ENCODE measurements at places on chromosomes 1 and 21.

DNA sequence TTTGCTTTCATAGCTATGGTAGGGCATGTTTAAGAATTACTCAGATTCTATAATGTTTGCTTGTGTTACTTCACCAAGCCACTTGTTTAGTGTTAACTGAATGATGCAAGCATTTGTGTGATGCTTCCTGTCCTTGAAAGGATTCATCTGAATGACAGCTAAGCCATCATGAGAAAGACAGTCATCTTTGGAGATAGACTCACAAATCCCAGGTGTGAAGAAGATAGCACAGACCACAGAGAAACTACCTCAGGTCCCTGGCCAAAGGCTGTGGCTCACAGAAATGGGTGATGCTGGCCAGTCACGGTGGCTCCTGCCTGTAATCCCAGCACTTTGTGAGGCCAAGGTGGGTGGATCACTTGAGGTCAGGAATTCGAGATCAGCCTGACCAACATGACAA, 321.4 kb downstream of the DPYD start:
- no peak for DNase-seq

DNA sequence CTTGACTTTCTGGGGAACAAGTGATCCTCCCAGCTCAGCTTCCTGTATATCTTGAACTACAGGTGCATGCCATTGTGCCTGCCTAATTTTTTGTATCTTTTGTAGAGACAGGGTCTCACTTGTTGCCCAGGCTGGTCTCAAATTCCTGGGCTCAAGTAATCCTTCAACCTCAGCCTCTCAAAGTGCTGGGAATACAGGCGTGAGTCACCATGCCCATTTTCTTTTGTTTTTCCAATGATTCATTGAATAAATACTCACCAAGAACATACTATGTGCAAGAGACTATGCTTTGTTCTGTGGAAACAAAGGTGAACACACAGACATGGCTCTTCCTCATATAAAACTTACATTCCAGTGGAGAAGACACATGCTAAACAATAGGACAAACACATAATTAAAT, 407.8 kb upstream of the DAB1 start:
- peak; percentile 44 for DNase-seq

DNA sequence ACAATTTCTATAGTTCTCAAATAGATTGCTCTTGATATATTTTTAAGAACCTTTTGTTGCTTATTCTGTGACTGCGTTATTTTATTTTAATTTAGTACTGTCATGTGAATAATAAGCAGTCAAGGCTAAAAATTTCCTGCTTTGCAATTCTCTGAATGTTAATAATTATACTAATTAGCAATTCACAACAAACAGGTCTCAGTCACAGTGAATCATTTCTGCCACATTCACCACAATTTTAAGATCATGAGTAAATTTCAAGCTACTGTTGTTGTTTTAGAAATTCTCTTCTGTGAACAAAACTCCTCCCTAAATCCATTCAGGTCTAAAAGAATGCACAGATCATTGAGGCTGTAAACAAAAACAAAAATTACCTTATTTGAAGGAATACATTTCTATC, 339.6 kb upstream of the DPYD start:
- no peak for DNase-seq

GRCh38 chr1:148315071-148315811, 163.2 kb upstream of the NBPF11 start:
- peak; percentile 61 for DNase-seq

- no peak for DNase-seq
Observed at GRCh38 chr1:64884261-64885040, 81.9 kb downstream of the JAK1 start.

GRCh38 chr1:171252482-171252881, 4.2 kb downstream of the FMO1 start:
- DNase-seq = no peak

DNA sequence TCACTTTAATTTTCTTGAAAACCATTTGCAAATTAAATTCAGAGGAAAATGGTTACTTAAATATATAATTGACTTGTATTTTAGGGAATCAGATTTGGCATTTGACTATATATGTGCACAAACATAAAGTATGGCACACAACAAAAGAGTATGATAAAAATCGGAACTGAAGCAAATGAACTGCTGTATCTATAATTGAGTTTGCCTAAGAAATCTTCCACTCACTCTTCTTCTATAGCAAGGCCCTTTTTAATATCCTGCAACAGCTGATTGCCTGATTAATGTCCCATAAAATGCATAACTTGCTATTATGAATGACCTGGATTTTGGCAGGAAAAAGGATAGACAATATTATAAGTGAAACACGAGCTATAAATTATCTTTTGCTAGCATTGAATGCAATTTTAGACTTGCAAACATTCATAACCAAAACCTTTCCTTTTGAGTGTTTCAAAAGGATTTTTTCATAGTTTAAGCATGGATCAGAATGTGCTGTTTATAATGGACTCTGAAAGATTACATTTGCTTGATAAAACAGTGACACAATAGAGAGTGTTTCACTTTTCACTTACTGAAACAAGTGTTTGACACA, 2204.3 kb downstream of the MRPL39 start:
- DNase-seq = no peak

GRCh38 chr1:145824499-145824842, 471 bp downstream of the POLR3C start:
- DNase-seq = no peak

DNA sequence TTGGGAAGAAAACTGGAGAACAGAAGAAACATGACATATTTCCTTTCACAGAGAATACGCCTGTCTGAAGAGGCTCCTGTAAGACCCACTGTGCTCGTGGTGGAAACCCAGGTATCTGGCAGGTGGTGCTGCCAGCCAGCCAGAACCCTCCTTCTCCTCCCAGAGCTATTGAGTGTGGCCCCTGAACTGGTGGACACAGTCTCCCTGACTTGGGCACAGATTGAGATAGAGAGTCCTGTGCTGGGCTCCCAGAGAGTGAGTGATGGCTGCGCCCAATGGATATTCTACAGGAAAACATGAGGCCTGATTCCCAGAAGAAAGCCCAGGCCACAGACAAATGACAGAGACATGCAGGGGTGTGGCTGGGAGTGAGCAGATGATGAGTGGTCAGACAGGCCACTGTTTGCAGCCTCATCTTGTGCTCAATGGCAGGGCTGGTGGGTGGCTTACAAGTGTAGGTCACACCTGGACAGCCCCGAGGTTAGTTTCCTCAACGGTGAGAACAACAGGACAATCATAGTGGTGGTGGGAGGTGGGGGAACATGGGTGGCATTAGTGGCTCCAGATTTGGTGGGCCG, 127.9 kb downstream of the PTPRU start:
- no peak for DNase-seq

GRCh38 chr1:8247811-8248436, 70.0 kb upstream of the SLC45A1 start:
- DNase-seq = no peak

- peak; percentile 73 for DNase-seq
Observed at GRCh38 chr1:39103328-39104157, 77.4 kb downstream of the NDUFS5 start.

DNA sequence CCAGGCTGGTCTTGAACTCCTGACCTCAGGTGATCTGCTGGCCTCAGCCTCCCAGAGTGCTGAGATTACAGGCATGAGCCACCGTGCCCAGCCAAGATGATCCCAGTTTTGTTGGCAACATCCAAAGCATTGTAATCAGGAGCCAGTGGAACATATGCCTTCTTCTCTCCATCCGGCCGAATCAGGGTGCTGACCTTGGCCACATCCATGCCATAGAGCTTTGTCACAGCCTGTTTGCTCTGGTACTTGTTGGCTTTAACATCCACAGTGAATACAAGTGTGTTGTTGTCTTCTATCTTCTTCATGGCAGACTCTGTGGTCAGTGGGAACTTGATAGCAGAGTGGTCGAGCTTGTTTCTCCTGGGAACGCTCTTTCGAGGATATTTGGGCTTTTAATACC, 17.1 kb downstream of the TNFRSF8 start:
- DNase-seq = no peak

- peak; percentile 47 for DNase-seq
Observed at GRCh38 chr1:179017383-179018326, 8.0 kb upstream of the FAM20B start.

DNA sequence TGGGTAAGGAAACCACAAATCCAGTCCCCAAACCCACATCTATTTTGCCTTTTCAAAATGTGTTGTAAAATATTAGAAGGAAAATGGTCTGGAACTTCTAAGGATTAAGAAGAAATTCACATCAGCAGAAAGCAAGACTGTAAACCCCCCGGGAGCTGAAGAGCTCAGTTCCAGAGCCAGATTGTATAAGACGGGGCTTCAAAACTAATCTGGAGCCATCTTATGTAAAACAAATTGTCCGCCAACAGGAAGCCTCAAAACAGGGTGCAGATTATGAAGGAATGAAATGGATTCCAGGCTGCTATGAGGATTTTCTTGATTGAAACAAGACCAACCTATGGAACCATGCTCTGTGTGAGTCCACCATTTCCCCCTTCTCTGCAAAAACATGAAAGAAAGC, 25.1 kb upstream of the HUNK start:
- no peak for DNase-seq

GRCh38 chr1:153513023-153513422, 22.8 kb downstream of the S100A6 start:
- no peak for DNase-seq

GRCh38 chr1:221543529-221544120, 198.3 kb downstream of the DUSP10 start:
- DNase-seq = peak; percentile 36

DNA sequence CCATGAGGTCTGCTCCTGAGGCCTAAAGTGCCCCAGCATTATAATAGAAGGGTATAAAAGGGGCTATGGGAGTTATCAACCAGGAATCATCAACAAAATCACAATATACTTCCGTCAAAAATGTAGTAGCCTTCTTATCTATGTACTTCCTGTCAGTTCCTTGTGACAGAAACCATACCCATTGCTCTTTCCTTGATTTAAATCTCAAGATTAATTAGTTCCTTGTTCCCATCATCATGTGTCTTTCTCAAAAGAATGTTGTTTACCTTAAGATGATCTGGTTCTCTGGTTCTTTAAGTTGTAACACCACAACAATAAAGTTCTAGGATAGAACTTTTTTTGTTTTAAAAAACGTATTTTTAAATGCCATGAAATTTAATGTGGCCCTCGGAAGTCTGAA, 833.3 kb downstream of the LTN1 start:
- DNase-seq = no peak

DNA sequence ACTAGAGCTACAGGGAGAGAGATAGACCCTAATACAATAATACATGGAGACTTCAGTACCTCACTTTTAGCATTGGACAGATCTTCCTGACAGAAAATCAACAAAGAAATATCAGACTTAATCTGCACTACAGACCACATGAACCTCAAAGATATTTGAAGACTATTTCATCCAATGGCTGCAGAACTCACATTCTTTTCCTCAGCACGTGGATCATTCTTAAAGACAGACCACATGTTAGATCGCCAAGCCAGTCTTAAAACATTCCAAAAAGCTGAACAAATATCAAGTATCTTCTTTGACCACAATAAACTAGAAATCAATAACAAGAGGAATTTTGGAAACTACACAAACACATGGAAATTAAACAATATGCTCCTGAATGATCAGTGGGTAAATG, 576.0 kb downstream of the KIF26B start:
- DNase-seq = no peak

DNA sequence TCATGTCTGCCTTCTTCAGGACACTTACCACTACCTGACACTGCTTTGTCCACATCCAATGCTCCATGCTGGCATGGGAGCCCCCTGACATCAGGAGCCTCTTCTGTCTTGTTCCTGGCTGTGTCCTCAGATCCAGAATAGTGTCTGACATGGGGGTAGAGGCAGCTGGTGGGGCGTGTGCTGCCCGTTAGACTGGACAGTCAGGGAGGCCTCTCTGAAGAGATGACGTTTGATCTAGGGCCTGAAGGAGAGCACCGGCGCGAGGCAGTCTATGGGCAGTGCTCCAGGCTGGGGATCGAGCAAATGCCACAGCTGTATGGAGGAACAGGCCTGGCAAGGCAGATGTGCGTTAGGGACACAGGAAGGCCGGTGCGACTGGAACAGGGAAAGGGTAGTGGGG, 16.6 kb downstream of the SLC9A1 start:
- no peak for DNase-seq

DNA sequence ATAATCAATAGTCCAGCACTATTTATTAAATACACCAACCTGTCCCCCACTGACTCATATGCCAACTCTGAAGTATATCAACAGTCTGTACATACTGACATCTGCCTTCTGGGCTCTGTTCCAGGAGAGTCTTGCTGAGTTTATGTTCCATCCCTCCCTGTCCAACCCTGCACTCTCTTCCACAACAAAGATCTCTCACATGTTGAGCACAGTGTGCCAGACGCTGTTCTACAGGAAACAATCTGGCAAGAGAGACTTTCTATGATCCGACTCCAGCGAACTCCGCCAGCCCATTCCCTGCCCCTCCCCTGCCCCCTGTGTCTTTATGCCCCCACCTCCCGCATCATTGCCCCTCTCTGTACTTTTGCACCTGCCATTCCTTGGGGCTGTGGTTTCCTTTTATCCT, 3.4 kb downstream of the LACTBL1 start:
- DNase-seq = peak; percentile 65

DNA sequence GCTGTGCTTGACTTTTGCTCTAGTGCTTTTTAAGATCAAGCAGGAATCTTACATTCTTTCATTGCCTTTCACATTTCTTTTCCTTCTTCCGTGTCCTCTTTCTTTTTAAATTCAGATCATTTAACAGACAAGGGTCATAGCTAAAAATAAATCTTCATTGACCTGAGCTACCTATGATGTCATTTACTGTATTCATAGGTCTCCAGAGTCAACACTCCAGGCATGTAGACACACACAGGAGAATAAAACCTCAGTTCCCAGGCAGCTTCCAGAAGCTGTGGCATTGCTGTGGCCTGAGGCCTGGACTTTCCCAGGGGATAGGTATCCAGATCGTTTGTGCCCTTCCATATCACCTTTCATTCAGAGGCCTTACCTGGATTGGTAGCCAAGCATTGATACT, 38.5 kb upstream of the ENAH start:
- no peak for DNase-seq

DNA sequence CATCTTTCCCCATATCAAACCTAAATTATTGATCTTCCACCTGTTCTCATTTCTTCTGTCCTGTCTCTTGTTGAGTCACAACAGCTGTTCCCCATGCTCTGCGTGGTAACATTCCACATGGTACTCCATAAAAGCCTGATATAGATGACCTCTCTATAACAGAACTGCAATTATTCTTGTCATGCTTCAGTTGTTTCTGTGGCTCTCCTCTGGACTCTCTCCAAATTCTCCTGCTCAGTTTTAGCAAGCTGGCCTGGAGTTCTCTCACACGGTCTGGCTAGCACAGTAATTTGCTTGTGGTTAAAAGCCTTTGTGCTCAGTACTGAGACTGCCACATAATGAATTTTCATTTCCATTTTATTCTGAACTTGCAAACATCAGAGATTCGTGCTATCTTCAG, 10.6 kb upstream of the LRRC39 start:
- peak; percentile 21 for DNase-seq
